ENCODE measurements at places on chromosomes 6 and 20.

- no peak for DNase-seq
These were observed 174.6 kb downstream of the ZDHHC14 start for GRCh38 chr6:157555455-157556143.

- DNase-seq, result no peak
These were observed 16.4 kb downstream of the MICA start for GRCh38 chr6:31419842-31420241.

DNA sequence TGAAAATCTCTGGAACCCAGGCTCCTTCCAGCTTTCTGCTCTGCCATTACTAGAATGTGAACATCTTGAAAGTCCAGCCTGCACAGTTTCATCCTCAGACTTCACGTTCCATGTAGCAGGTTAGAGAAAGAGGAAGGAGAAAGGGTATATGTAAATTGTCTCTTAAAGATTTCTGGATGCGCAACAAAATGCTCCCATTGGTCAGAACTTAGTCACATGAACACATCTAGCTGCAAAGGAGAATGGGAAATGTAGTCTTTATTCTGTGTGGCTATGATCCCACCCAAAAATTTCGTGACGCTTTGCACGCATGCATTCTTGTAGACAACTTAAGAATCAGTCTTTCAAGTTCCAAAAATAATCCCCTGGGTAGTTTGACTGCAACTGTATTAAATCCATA lies 46.4 kb upstream of the CHD6 start:
- DNase-seq, result no peak

GRCh38 chr20:23152308-23152892 lies 66.3 kb upstream of the CD93 start:
- DNase-seq, result no peak

DNA sequence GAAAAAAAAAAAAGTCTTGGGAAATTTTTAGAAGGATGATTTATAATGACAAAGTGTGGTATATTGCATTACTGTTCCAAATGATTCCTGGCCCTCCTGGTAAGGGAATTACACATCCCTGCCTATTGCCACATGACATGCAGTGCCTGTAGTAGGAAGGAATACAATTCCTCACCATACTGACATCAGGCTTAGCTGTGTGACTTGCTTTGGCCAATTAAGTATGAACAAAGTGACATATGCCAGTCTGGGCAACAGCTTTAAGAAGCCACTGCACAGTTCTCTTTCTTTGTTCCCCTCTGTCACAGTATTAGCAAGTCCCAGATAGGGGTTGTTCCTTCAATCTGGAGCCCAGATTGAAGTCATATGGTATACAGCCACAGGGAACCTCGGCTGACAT lies 100.5 kb downstream of the KIF13A start:
- DNase-seq, result no peak

DNA sequence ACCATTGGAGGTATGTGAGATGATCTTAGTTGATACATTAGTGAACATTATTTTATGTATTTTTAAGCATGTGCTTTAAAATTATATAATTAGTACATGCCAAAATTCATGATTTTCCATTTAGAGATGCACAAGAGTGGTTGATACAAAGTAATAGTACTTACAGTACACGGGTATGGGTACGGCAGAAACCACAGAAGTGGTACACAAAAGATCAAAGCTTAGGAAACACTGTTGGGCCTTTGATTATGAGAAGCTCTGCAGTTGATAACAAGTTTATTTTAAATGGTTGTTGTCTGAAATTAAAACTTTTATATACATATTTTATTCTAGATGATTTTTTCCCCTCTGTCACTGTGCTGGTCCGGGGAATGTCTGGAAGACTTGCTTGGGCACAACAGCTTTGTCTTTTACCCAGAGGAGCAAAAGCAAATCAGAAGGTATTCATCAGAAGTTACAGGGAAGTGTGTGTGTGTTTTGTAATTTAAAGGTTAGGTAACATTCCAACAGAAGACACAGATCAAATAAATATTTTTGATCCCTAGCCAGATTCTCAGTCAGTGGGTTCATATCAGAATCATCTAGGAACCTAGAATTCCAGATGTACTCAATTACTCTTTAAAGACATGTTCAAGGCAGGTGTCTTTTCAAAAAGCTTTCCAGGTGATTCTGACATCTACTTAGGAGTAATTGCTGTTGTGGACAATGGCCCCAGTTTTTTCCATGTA lies 32.5 kb upstream of the ADIG start:
- DNase-seq, result no peak

DNA sequence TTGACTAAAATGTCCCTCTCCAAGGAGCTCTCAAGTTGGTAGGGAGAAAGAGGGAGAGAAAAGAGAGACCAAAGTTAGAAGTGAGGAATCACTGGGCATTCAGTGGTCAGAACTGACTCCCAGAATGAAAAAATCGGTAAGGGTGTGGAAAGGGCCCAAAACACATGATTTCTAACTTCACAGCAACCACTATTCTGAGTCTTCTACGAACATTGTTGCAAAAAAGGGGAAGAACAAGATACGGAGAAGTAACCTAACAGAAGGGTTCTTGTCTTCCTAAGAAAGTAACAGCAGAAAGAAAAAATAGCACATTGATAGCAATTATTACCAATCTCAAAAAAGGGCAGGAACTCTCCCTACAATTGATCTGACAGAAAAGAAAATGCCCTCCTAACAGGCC lies 65.6 kb downstream of the ATP9A start:
- no peak for DNase-seq

GRCh38 chr6:49549691-49550491 lies 577 bp upstream of the C6orf141 start:
- no peak for DNase-seq

DNA sequence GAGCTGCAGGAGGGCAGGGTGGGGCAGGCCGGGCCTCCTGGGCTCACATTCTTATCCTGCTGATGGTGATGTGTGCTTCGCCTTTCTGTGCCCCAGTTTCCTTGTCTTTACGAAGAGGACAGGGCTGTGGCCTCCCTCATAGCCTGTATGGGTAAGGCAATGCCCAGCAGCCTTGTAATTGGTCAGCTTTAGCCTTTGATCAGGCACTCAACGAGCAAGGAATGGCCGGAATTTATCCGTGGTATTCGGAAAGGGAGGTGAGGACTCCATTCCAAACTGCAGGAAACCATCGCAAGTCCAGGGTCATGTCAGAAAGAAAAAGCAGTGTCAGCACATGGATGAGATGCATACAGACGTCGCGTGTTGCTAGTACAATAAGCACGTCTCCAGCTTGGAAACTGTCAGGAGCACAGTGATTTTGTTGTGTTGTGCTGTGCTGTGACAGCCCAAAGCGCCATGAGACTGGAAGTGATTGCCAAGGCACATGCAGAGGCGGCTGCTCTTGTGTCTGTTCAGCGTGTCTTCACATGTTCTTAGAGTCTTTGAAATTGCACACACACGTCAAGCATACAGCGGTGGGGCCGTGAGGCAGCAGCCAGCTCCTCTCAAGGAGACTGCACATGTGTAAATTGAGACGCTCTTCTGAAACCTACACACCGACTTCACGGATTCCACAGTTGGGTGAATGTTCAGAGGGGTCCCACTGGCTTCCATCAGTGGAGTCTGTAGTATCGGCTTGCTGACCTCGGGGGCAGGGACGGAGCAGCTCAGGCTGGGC lies 6.2 kb downstream of the SS18L1 start:
- no peak for DNase-seq

DNA sequence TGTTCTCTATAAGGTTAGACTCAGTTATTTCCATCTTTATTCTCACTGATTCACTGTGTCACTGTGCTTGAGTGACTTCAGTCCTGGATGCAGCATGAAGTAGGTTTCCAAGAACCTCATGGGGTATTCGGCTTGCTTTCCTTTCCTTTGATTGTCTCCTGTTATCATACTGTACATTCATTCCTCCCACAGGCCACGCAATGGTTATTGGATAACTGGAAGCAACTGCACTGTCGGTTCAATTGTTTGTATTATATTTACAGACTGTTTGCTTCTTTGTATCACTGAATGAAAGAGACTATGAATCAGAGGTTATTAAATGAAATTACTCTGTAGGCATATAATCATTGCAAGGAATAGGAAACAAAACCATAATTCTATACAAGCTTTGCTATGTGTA lies 129.4 kb downstream of the MAP7 start:
- no peak for DNase-seq

DNA sequence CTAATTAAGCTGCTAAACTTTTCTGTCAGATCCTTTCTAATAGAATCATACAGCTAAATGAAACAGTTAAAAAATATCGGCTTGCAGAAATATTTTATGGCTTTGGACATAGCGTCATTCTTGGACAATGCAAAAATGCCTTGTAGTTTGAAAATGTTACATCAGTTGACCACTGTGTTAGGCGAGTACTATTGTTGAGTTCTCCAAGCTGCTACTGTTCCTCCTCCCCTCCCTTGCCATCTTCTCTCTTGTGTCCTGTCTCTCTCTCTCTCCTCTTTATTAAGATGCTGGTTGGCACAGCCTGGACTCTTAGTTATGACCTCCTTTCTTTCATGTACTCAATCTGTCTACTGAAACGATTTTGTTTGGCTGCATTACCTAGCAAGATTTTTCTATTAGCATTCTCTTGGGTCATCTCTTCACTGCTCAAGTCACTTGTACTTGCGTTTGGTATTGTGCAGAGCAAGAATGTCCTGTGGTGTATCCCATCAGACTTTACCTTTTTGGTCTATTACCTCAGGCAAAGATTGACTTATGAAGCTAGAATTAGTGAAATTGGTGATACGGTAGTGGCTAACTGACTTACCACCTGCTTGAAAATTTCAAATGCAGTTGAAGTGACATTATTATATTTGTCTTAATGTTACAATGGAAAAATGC lies 127.9 kb downstream of the FARS2 start:
- DNase-seq, result no peak

GRCh38 chr6:114342826-114343781 lies at the start of gene HS3ST5:
HS3ST5 (minus strand) TSS chr6:114343023; CDS start chr6:114062845, 280,178 bp downstream.
- DNase-seq, result peak; percentile 36

DNA sequence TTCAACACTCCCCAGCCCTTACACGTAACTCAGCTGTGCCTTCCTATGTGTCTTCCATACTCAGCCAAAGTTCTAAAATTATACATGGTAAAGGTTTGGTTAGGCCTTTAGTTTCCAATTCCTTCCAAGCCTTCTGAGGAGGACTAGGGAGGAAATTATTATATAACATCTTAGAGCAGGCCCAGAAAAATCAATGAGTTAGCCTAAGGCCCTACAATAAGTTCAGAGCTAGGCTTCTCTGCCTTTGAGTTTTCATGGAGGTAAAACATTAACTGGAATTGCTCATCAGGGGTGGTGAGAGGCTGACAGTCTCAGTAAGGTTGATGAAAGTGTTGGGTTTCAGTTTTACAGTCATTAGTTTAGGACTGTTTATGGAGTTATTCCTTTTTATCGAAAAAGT lies 286.0 kb downstream of the ADGB start:
- peak; percentile 4 for DNase-seq

DNA sequence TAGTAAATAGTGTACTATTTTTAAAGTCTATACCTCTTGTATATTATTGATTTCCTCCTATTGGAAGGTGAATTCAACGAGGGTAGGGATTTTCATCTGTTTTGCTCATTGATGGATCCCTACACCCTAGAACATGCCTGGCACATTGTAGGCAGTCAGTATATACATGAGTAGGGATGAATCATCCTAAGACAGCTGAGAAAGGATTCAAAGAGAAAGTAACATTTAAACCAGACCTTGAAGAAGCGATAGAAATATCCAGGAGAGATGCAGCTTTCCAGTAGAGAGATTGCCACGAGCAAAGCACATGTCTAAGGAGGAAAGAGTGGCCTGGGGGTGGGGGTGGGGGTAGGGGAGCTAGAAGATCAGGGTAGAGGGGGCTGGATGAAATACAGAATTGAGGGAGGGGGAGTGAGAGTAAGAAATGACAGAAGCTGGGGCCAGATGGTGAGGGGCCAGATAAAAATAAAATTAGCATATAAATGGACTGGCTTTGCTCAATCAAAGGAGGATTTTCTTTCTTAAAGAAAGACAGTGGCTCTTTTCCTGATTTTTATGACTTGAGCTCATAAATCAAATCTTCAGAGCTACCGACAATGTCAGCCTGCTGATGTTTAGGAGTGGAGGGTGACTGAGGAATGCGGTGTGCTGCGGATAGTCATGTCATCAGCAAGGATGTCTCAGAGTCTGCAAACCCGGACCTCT lies 168.2 kb downstream of the SAMD5 start:
- DNase-seq, result no peak

GRCh38 chr6:44702292-44702691 lies 314.8 kb downstream of the CDC5L start:
- DNase-seq, result no peak

GRCh38 chr6:15506066-15506465 lies 156.8 kb downstream of the DTNBP1 start:
- DNase-seq, result no peak

GRCh38 chr6:107066697-107067659 lies 39.0 kb downstream of the MTRES1 start:
- DNase-seq, result peak; percentile 53

DNA sequence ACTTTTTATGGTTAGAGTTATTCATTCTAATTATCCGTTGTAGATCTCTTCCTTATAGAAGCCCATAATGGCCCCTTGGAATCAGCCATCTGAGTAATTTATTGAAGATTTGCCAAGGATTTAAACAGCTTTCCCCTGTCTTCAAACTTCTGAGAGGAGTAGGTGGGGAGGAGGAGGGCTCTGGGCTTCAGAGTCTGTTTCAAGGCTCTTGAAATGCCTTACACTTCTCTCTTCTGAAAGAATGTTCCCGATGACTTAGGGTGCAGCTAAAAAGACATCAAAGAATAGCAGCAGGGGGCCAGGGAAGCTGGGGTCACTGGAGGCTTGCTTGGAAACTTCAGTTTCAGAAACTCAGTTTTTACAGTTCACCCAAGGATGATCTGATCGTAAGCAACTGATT lies 165.3 kb downstream of the ZDHHC14 start:
- DNase-seq, result no peak

- DNase-seq, result no peak
These were observed 110.8 kb upstream of the SCGN start for GRCh38 chr6:25541228-25541627.

GRCh38 chr20:23050847-23051627 lies 1.6 kb upstream of the THBD start:
- DNase-seq, result no peak

DNA sequence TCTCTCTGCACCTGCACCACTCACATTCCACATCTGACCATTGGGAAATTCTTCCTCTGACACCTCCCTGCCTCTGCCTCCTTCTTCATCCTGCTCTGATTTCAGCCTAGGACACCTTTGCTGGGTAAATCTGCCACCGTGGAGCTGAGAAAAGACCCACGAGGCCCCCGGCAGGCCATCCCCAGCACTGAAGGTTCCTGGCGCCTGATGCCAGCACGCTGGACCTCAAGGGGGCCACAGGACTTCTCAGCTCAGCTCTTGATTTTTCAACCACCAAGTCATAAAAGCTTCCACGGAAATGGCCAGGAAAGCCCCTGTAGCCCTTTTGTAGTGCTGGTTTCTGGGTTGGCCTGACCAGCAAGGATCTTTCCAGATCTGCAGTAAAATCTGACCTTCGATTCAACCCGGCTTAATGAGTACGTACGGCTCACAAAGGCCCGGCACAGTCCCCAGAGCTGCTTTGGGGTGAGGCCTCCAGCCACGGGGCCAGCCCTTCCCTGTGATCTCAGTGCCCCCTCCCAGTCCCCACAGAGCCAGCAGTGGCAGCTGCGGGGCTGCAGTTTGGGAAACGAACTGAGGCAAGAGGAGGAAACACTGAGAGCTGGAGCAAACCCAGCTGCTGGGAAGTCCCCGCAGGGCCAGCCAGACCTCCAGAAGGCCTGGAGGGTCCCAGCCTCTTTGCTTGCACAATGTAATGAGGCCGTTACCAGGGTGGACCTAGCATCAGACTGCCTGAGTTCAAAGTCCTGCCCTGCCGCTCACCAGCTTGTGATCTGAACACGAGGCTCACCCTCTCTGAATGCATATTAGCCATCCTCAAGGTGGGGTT lies 157.5 kb downstream of the BMP7 start:
- no peak for DNase-seq
